ENCODE measurements at places on chromosomes 16 and 17. TPM values are rescaled to one million over a fixed set of nuclear protein-coding genes. Genes with fewer than 3 reads are reported as not detected.

Gene BRICD5
- polyA plus RNA-seq: 11.0 TPM

Gene DOC2A
- polyA plus RNA-seq: 5.2 TPM

Gene ADAT1
- 49.3 TPM for polyA plus RNA-seq

Gene KSR1
- 90.5 TPM for polyA plus RNA-seq

Gene SLC12A3
- 49.8 TPM for polyA plus RNA-seq

Gene SULT1A4
- polyA plus RNA-seq: 26.1 TPM

Gene MFSD6L
- 3.6 TPM for polyA plus RNA-seq

Gene SLC13A5
- 4.1 TPM for polyA plus RNA-seq
